ENCODE measurements at places on chromosomes 3 and 15.

DNA sequence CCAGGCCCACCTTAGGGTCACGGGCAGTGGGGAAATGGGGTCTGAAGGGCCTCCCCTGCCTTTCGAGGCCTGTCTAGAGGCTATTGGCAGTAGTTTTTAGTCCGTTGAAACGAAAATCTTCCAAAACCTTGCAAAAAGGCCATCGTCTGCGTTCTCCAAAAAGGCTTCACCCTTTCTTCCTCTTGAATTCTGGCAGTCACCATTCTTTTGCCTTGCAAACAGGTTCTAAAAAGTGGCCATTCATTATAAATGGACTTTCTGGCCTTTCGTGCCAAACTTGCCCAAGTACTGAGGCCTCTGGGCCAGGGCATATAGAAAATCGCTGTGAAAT is 367 bp upstream of the TARS3 start:
- DNase-seq = no peak

DNA sequence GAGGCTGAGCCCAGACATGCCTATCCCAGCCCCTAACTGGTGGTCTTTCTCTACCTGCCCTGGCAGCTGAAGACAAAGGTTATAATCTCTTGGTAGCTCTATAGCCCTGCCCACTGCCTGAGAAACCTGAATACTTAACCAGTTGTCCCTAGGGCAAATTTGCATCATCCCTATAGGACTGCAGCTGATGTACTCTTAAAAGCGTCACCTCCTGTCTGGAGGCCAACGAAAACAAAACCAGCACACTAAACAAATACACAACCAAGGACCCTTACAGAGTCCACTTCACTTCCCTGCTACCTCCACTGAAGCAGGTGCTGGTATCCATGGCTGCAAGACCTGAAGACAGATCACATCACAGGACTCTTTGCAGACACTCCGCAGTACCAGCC is 98.0 kb downstream of the KCNAB1 start:
- peak; percentile 31 for DNase-seq

DNA sequence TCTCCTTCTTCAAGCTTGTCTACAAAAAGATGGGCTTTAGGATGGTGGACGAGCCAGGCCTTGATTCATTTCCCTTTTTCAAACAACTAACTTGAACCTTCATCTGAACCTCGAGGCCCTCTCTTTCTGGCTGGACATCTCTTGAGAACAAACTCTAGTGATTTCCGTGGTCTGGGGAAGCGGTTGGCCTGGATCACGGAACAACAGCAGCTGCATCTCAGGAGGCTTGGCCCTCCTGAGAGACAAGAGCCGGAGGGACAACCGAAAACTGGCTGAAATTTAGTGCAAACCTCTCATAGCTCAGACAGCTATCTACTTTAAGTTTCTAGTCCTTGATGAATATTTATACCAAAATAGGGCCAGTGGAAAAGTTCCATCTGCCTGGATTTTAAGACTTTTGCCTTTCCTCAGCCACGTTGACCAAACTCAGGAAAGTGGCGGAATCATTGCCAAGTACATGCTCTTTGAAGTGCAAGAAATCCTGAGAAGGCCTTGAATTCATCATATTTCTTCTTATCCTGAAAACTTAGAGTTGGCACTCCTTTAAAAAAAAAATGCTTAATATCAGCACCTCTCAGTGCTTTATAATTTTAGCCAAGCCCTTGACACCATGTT is 14.5 kb downstream of the LMCD1 start:
- DNase-seq = no peak

- no peak for DNase-seq
Observed at GRCh38 chr3:38610934-38611333, 38.6 kb downstream of the SCN5A start.

GRCh38 chr3:113151461-113152031 is 59.8 kb upstream of the BOC start:
- no peak for DNase-seq

- no peak for DNase-seq
Observed at GRCh38 chr3:188316723-188317070, 162.7 kb downstream of the LPP start.

- no peak for DNase-seq
Observed at GRCh38 chr3:171320750-171321558, 139.3 kb downstream of the TNIK start.

GRCh38 chr3:63662500-63662899 is 10.0 kb downstream of the SNTN start:
- DNase-seq = no peak

GRCh38 chr3:116896116-116896515 is 186.5 kb downstream of the TUSC7 start:
- DNase-seq = no peak
